ENCODE measurements at places on chromosomes 2 and 18. TPM values are rescaled to one million over a fixed set of nuclear protein-coding genes. Genes with fewer than 3 reads are reported as not detected.

DNA sequence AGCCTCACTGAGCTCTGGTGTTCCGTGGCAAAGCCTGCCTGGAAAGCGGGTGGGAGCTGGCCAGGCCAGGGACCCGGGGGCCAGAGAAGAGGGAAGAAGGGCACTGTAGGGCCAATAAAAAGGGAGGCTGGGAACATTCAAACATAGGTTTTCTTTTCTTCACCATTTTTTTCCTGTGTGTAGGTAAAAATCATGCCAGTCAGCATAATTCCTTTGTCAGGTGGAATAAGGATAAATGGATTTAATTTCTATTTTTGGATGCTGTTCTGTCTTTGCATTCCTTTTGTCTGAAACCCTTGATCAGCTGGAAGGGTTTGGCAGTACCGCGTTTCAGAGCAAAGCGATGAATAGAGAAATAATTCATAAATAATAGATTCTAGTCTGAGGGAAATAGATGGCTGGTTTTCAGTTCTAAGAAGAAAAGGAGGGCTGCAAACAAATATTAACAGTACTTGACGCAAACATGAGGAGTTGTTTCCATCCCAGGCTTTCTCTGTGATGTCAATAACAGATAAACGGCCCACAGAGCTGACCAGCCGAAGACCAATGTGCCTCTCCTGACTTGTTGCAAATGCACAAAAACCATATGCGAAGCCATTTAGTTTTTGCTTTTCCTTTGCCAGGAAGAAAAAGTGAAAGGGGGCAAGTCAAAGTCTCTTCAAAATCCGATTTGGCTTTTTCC is 384.4 kb downstream of the TSN start:
- H3K36me3 ChIP-seq: no peaks in the 10 kb centered on the region
- no peak overlapping the region for H3K4me3 ChIP-seq
- H3K4me1 ChIP-seq: no peaks in the 10 kb centered on the region
- no peak overlapping the region for H3K27ac ChIP-seq
- no peaks in the 10 kb centered on the region for H3K27me3 ChIP-seq
- DNase-seq: no peak

DNA sequence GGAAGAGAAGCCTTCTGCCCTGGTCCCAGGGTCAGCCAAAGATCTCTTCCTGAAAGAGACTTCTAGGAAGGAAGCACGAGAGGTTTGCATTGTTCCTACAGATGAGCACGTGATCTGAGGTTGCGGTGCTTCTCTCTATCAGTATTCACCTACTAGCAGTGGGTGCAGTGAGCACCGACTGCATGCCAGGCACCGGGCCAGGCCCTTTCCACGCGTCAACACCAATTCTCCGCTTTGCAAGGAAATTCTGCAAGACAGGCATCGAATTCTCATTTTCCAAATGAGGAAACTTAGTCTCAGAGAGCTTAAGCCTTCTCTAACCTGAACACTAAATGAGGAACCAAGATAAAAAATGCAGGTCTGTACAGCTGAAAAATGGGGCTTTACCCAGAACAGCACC is 151.5 kb upstream of the MYCN start:
- peaks cover 2% of the 10 kb centered on the region for H3K27me3 ChIP-seq
- H3K36me3 ChIP-seq: no peaks in the 10 kb centered on the region
- no peak for DNase-seq
- H3K27ac ChIP-seq: no peak overlapping the region
- no peaks in the 10 kb centered on the region for H3K4me1 ChIP-seq

Gene TUBA3E
- polyA plus RNA-seq: not detected

- DNase-seq: no peak
- H3K27me3 ChIP-seq: no peaks in the 10 kb centered on the region
- no peaks in the 10 kb centered on the region for H3K4me1 ChIP-seq
- H3K36me3 ChIP-seq: no peaks in the 10 kb centered on the region
- no peak overlapping the region for H3K27ac ChIP-seq
- H3K4me3 ChIP-seq: no peak overlapping the region
Observed at GRCh38 chr2:141103216-141103615, 1027.6 kb downstream of the LRP1B start.

- DNase-seq: no peak
- no peak overlapping the region for H3K27ac ChIP-seq
- no peaks in the 10 kb centered on the region for H3K36me3 ChIP-seq
- H3K4me1 ChIP-seq: no peaks in the 10 kb centered on the region
- no peak overlapping the region for H3K4me3 ChIP-seq
- H3K27me3 ChIP-seq: peaks cover 4% of the 10 kb centered on the region
Observed at GRCh38 chr18:47735041-47735702, 195.3 kb downstream of the SMAD2 start.

- peak; percentile 16 for DNase-seq
- no peaks in the 10 kb centered on the region for H3K4me1 ChIP-seq
- H3K4me3 ChIP-seq: no peak overlapping the region
Observed at GRCh38 chr2:199646439-199646838, 188.7 kb upstream of the SATB2 start.

Gene GCG
- not detected for polyA plus RNA-seq

DNA sequence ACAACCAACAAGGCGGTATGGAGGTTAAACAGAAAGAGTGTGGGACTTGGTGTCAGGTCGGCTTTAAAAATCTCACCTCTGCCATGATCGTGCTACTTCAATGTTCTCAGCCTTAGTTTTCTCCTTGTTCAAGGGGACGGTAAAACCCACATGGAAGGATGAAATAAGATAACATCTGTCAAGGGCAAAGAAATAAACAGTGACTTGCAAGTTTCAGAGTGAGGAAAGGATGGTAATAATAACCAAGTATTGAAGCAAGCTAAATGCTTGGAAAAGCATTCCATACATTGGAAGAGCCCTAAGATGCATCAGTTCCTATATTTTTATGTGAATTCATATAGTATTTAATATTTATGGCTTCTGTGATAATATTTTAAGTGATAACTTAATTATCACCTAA is 29.8 kb upstream of the LMAN1 start:
- H3K4me3 ChIP-seq: no peak overlapping the region
- H3K27me3 ChIP-seq: no peaks in the 10 kb centered on the region
- no peaks in the 10 kb centered on the region for H3K4me1 ChIP-seq
- DNase-seq: no peak
- no peaks in the 10 kb centered on the region for H3K36me3 ChIP-seq

DNA sequence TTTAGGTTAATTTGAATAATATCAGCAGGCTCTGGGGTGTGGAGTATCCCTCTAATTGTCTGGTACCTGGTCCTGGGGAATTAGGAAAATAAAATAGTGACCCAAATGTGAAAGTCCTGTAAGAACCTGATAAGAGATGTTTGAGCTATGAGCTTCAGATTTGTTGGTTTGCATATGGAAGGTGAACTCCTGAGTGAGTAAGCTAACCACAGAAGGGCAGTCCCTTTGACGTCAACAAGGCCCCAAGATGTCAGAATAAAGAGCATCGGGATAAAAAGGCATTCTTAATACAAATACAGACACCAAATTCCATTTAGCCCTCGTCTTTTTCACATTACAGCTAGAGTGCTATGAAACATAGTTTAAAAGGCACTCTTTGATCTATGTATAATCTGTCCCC is 1366.3 kb upstream of the TMEFF2 start:
- H3K36me3 ChIP-seq: no peaks in the 10 kb centered on the region
- H3K4me3 ChIP-seq: no peak overlapping the region
- no peaks in the 10 kb centered on the region for H3K27me3 ChIP-seq
- DNase-seq: no peak
- no peak overlapping the region for H3K27ac ChIP-seq

GRCh38 chr2:42855221-42855970 is 63.0 kb upstream of the HAAO start:
- no peak overlapping the region for H3K27ac ChIP-seq
- no peak overlapping the region for H3K4me3 ChIP-seq
- H3K4me1 ChIP-seq: no peaks in the 10 kb centered on the region
- no peak for DNase-seq
- H3K36me3 ChIP-seq: no peaks in the 10 kb centered on the region

DNA sequence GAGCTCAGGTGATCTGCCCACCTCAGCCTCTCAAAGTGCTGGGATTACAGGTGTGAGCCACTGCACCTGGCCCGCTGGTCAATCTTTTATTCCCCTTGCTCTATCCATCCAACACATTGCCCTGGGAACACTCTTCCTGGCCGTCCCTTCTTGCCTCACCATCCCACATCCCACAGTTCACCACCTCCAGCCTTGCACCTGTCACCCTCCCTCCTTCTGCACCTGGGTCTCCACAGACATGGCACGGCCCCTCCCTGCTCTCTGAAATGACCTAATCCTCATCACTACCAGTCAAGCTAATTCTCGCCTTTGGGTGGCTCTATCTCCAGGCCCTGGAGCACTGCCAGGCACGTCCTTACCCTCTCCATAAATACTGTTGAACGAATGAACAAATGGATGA is 116.9 kb upstream of the TEX51 start:
- no peak overlapping the region for H3K27ac ChIP-seq
- DNase-seq: no peak
- peaks cover 5% of the 10 kb centered on the region for H3K4me1 ChIP-seq

- no peaks in the 10 kb centered on the region for H3K36me3 ChIP-seq
- no peak for DNase-seq
- no peak overlapping the region for H3K4me3 ChIP-seq
- H3K4me1 ChIP-seq: no peaks in the 10 kb centered on the region
- H3K27me3 ChIP-seq: peaks cover 8% of the 10 kb centered on the region
Observed at GRCh38 chr2:238525990-238526389, 99.3 kb downstream of the ASB1 start.

- H3K4me3 ChIP-seq: no peak overlapping the region
- H3K27ac ChIP-seq: no peak overlapping the region
- H3K4me1 ChIP-seq: no peaks in the 10 kb centered on the region
- DNase-seq: no peak
Observed at GRCh38 chr2:85485815-85486214, 53.2 kb upstream of the MAT2A start.

Gene PLEK
- polyA plus RNA-seq: 245 TPM

GRCh38 chr2:47254464-47254863 is 99.4 kb upstream of the STPG4 start:
- H3K4me1 ChIP-seq: peaks cover 7% of the 10 kb centered on the region
- no peaks in the 10 kb centered on the region for H3K36me3 ChIP-seq
- no peak overlapping the region for H3K4me3 ChIP-seq
- no peak for DNase-seq

DNA sequence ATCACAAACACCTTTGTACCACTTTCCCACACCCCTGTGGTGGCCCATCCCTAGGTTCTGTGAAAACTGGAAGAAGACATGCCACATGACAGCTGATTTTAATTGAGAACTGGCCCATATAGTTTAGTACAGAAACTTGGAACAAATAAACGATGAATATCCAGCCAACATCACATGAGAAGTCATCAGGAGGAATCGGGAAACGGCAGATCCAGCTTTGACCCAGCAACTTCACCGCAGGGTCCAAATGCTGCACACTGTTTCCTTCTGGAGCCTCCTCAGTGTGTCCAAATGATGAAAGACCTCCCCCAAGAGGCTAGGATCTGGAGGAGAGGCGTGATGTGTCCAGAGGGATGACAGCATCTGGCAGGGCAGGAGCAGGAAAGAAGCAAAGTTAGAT is 75.5 kb downstream of the COPS8 start:
- no peak overlapping the region for H3K27ac ChIP-seq
- no peaks in the 10 kb centered on the region for H3K36me3 ChIP-seq
- H3K4me3 ChIP-seq: no peak overlapping the region
- 0 out of 2 replicates have a peak, but pooled peaks cover 2% of the 10 kb centered on the region for H3K27me3 ChIP-seq

Gene LBX2
- 0.20 TPM for polyA plus RNA-seq

- no peak for DNase-seq
- H3K27me3 ChIP-seq: no peaks in the 10 kb centered on the region
- H3K4me3 ChIP-seq: no peak overlapping the region
- no peaks in the 10 kb centered on the region for H3K4me1 ChIP-seq
- no peaks in the 10 kb centered on the region for H3K36me3 ChIP-seq
Observed at GRCh38 chr2:100744184-100744583, 75.8 kb upstream of the NPAS2 start.

DNA sequence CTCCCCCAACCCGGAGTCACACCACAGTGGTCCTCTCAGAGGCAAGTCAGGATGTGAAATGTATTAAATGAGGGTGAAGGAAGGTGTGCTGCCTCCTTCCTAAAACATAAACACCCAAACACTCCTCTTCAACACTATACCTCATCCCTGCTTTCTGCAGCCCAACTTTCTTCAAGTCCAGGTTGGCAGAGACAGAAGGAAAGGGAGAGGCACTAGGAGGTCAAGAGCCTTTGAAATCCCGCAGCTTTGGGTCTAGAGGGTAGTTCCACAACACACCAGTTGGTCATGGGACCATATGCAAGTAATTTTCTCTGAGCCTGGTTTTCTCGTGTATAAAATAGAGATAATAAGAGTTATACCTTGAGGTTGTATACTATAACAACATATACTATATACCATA is 38.4 kb downstream of the FIGN start:
- no peaks in the 10 kb centered on the region for H3K4me1 ChIP-seq
- no peaks in the 10 kb centered on the region for H3K27me3 ChIP-seq
- H3K36me3 ChIP-seq: no peaks in the 10 kb centered on the region
- no peak overlapping the region for H3K27ac ChIP-seq

Gene CHRNG
- 0.09 TPM for polyA plus RNA-seq

Gene CCDC138
- 18.2 TPM for polyA plus RNA-seq

GRCh38 chr18:63213331-63213900 is 106.2 kb downstream of the BCL2 start:
- H3K4me3 ChIP-seq: 0 out of 2 replicates have a peak overlapping the region, but pooled peaks have one; percentile 1
- 0 out of 2 replicates have a peak, but pooled peaks cover 3% of the 10 kb centered on the region for H3K36me3 ChIP-seq
- peak overlapping the region; percentile 59 for H3K27ac ChIP-seq
- no peaks in the 10 kb centered on the region for H3K27me3 ChIP-seq
- peaks cover 60% of the 10 kb centered on the region for H3K4me1 ChIP-seq

Measured in GM12878 (cell line).